Heart right ventricle (tissue), 16 donors: ENCODE measurements at places on chromosomes 1 and 21.

- H3K36me3 ChIP-seq, result no peaks in the 10 kb centered on the region
- H3K27ac ChIP-seq, result no peak overlapping the region
- no peaks in the 10 kb centered on the region for H3K27me3 ChIP-seq
- no peak for DNase-seq
These were observed 78.0 kb downstream of the ATP6V1G3 start for GRCh38 chr1:198462365-198463019.

DNA sequence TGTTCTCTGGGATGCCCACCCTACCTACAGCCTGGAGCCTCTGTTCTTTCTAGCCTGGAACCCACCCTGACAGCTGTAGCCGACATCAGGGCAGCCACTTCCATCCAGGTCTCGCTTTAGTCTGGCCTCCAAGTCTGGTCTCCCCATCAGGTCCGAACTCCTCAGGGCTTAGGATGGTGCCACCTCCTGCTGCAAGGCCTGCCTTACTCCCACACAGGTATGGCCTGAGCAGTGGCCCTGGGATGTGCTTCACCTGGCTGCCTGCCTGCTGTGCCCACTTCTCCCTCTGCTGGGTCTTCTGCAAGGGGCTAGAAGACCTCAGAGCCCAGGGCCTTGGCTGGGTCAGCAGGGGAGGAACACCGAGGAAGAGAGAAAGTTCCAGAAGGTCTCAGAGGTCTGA is 35.7 kb upstream of the MAGOH start:
- no peak overlapping the region for H3K27ac ChIP-seq
- H3K27me3 ChIP-seq, result peaks cover 3% of the 10 kb centered on the region
- H3K4me3 ChIP-seq, result no peak overlapping the region
- no peak for DNase-seq
- H3K36me3 ChIP-seq, result no peaks in the 10 kb centered on the region

DNA sequence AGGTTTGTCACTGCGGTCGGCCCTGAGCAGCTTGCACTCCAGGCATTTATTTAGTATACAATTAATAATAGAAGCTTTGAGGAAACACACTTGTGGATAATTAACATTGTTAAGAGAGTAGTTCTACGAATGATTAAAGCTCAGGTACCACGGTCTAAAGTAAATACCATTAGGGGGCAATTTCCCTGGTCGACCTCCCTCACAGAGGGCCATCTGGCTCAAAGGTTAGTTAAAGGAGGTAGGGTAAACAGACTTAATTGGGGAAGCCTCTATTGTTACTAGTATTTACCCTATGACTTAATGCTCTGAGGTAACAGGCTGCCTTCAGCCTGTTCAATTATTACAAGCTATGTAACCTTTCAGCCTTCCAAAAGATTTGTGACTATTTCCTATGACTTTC is 122.3 kb upstream of the SLC44A3 start:
- H3K27me3 ChIP-seq, result no peaks in the 10 kb centered on the region
- no peak overlapping the region for H3K4me3 ChIP-seq
- no peak for DNase-seq
- H3K27ac ChIP-seq, result no peak overlapping the region

DNA sequence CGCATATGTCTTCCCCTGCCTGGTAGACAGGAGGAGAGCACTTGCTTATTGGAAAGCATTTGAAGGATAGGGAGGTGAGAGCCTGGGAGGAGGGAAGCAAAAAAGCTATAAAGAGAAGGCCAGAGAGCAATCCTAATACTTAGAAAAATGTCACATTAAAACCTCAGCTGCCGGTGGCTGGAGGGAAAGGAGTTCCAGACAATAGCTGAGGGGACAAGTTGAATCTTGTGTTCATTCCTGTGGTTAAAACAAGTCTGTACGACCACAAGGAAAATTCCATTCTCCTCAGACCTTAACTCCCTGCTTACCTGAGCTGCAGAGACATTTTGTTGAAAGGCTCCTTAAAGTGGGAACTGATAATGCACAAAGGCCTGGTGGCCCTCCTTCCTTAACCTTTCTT is 218.8 kb upstream of the CAMK1G start:
- H3K4me1 ChIP-seq, result peaks cover 7% of the 10 kb centered on the region
- no peak overlapping the region for H3K4me3 ChIP-seq
- H3K36me3 ChIP-seq, result no peaks in the 10 kb centered on the region
- no peak overlapping the region for H3K27ac ChIP-seq
- DNase-seq, result no peak

GRCh38 chr1:32872192-32872460 is 1.4 kb upstream of the FNDC5 start:
- peak overlapping the region; percentile 60 for H3K4me3 ChIP-seq
- peaks cover 37% of the 10 kb centered on the region for H3K4me1 ChIP-seq
- no peak overlapping the region for H3K27ac ChIP-seq
- H3K27me3 ChIP-seq, result no peaks in the 10 kb centered on the region

- no peaks in the 10 kb centered on the region for H3K36me3 ChIP-seq
- no peak for DNase-seq
- H3K4me1 ChIP-seq, result no peaks in the 10 kb centered on the region
These were observed 118.6 kb upstream of the ATP1B1 start for GRCh38 chr1:168987923-168988322.

DNA sequence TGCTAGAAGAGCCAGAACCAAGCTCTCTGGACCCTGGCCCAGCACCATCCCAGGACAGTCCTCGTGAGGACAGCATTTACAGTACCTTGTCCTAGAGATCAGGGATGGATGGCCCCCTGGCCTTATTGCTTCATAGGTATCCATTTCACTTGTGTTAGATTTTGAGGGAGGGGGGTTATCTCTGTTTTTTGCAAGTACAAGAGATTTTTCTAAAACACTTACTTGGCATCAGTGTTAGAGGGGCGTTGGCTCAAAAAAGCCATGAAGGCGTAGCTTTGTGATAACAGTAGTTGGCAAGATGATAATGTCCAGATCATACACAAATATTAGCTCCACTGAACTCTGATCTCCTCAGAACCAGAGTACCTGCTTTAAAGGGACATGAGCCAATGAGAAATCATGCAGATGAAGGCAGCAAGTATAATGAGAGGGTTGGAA is 5.8 kb upstream of the ATP1B1 start:
- H3K4me3 ChIP-seq, result no peak overlapping the region
- no peaks in the 10 kb centered on the region for H3K27me3 ChIP-seq
- no peak overlapping the region for H3K27ac ChIP-seq
- H3K4me1 ChIP-seq, result peaks cover 9% of the 10 kb centered on the region
- no peaks in the 10 kb centered on the region for H3K36me3 ChIP-seq

DNA sequence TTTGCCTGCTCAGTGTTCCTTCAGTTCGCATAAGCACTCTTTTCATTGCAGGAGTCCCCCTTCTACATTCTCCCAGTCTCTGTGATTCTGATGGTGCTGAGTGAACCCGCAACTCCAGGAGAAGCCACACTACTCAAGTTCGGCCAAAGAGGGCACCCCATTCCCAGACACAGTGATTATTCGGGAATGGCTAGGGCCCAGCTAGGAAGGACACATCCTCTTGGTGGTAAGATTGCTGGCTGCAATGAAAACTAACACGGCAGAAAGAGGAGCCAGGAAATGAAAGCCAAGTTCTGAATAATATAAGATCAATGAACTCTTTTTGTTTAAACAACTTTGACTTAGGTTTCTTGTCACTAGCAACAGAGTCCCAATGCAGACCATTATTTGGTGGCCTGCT is 14.9 kb downstream of the CREG1 start:
- no peak for DNase-seq
- no peak overlapping the region for H3K27ac ChIP-seq
- peaks cover 13% of the 10 kb centered on the region for H3K36me3 ChIP-seq
- H3K4me1 ChIP-seq, result no peaks in the 10 kb centered on the region
- H3K27me3 ChIP-seq, result no peaks in the 10 kb centered on the region

- no peak for DNase-seq
- H3K4me3 ChIP-seq, result no peak overlapping the region
- peaks cover 11% of the 10 kb centered on the region for H3K4me1 ChIP-seq
- H3K27me3 ChIP-seq, result no peaks in the 10 kb centered on the region
- no peaks in the 10 kb centered on the region for H3K36me3 ChIP-seq
These were observed 72.1 kb downstream of the S1PR1 start for GRCh38 chr1:101308935-101309333.

DNA sequence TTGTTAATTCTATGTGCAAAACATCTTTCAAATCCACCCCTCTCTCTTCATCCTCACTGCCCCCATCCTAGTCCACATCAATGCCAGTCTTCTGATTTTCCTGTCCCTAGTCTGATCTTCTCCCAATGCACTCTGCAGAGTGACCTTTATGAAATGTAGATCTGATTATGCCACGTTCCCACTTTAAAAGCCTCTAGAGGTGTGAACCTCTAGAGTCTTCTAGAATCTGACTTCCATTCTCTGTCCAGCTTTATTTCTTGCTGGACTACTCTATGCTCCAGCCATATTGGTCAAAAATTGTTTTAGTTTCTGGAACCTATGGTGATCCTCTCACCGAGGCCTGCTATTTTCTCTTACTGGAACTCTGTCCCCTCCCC is 32.5 kb downstream of the ZNF648 start:
- H3K36me3 ChIP-seq, result no peaks in the 10 kb centered on the region
- H3K27ac ChIP-seq, result peak overlapping the region; percentile 80
- no peak for DNase-seq
- no peaks in the 10 kb centered on the region for H3K27me3 ChIP-seq
- no peaks in the 10 kb centered on the region for H3K4me1 ChIP-seq
- H3K4me3 ChIP-seq, result peak overlapping the region; percentile 84

DNA sequence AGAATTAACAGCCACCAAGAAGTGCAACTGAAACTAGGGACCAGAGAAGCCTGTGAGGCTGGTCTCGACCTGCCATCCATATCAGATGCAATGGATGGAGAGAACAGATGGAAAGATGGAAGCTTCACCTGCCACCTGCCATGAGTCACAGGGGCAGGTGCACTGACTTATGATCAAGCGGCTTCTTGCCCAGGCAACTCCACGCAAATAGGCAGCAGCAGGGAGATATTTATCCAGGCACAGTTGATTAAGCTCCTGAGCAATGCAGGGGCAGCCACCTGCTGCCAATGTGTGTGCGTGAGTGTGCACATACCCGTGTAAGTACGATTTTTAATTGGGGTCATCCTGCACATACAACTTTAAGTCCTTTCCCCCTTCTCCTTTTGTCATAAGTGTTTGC is 174.2 kb downstream of the PTPRU start:
- peaks cover 8% of the 10 kb centered on the region for H3K27me3 ChIP-seq
- H3K27ac ChIP-seq, result no peak overlapping the region
- no peak for DNase-seq
- no peaks in the 10 kb centered on the region for H3K36me3 ChIP-seq

GRCh38 chr1:92980732-92981647 is 19.7 kb upstream of the DIPK1A start:
- H3K27me3 ChIP-seq, result no peaks in the 10 kb centered on the region
- H3K4me1 ChIP-seq, result peaks cover 20% of the 10 kb centered on the region
- H3K27ac ChIP-seq, result no peak overlapping the region

GRCh38 chr1:13869172-13869797 is 169.3 kb downstream of the PRDM2 start:
- H3K27me3 ChIP-seq, result no peaks in the 10 kb centered on the region
- H3K36me3 ChIP-seq, result no peaks in the 10 kb centered on the region
- no peak overlapping the region for H3K4me3 ChIP-seq
- H3K4me1 ChIP-seq, result no peaks in the 10 kb centered on the region

- H3K36me3 ChIP-seq, result no peaks in the 10 kb centered on the region
- peak overlapping the region; percentile 54 for H3K27ac ChIP-seq
- peaks cover 5% of the 10 kb centered on the region for H3K4me1 ChIP-seq
- H3K4me3 ChIP-seq, result no peak overlapping the region
These were observed 429.3 kb upstream of the RUNX1 start for GRCh38 chr21:35478161-35479064.

GRCh38 chr1:25991937-25992688 is 5.8 kb downstream of the PAFAH2 start:
- peaks cover 5% of the 10 kb centered on the region for H3K36me3 ChIP-seq
- no peak for DNase-seq
- no peak overlapping the region for H3K27ac ChIP-seq
- H3K4me3 ChIP-seq, result no peak overlapping the region

GRCh38 chr1:189567890-189568289 is 909.8 kb downstream of the BRINP3 start:
- H3K27ac ChIP-seq, result no peak overlapping the region
- no peak overlapping the region for H3K4me3 ChIP-seq
- H3K36me3 ChIP-seq, result no peaks in the 10 kb centered on the region
- DNase-seq, result no peak

DNA sequence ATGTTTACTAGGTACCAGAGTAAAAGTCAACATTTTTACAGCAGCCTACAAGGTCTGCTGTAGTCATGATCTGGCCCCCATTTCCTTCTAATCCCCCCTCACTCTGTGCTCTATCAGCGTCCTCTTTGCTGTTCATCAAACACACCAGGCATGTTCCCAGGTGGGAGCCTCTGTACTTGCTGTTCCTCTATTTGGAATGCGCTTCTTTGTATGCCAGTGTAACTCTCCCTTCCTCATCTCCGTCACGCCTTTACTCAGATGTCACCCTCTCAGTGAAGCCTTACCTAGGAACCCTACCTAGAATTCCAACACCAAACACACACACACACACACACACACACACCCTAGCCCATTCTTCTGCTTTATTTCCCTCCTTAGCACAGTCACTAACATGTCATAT is 21.0 kb downstream of the TP53BP2 start:
- peaks cover 75% of the 10 kb centered on the region for H3K4me1 ChIP-seq
- H3K27ac ChIP-seq, result no peak overlapping the region
- H3K27me3 ChIP-seq, result no peaks in the 10 kb centered on the region
- no peak overlapping the region for H3K4me3 ChIP-seq

DNA sequence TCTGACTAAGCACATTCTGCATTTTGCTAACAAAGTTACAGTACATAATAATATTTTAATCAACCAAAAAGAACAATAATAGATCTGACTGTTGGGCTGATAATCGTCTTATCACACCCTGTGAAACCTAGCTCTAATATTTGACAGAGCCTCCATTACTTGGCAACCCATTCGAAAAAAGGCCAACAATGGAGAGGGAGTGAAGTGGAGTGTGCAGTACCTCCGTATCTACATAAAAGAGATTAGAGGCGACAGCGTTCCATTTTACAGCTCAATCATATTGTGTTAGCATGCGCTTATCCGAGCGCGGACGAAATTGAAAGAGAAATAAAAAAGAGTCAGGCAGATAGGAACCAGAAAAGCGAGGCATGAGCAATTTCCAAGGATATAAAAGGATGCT is 137.3 kb upstream of the USH2A start:
- no peak overlapping the region for H3K27ac ChIP-seq
- no peak overlapping the region for H3K4me3 ChIP-seq
- no peak for DNase-seq
- no peaks in the 10 kb centered on the region for H3K36me3 ChIP-seq

DNA sequence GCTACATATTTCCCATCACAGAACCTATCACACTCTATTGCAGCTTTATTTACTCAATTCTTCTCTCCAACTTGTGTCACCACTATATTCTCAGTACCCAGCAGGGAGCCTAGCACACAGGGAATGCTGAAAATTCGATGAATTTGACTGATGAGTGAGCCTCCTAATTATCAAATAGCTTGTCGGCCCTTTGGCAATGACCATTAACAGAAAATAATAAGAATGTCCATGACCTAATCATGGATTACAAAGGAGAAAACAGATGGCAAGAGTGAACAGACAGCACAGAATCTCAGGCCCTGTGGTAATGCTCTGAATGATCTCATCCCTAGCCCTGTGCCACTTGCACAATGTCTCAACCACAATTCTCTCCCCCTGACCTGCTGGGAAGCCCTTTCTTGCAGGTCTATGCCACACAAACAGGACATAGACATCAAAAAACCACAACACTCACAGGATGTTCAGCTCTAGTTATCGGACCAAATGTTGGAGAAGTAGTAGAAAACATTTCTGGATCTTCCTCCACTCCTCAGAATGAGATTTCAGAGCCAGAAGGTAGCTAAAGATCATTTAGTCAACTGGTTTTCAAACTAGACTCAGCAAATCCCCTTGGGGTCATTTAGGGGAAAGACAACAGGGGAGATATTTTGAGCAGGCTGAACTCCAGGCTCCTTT is 68.4 kb downstream of the LUZP1 start:
- DNase-seq, result no peak
- H3K27ac ChIP-seq, result peak overlapping the region; percentile 66
- no peak overlapping the region for H3K4me3 ChIP-seq
- H3K27me3 ChIP-seq, result no peaks in the 10 kb centered on the region
